Amygdala (tissue), 56 donors: ENCODE measurements at places on chromosomes 11 and 22.

DNA sequence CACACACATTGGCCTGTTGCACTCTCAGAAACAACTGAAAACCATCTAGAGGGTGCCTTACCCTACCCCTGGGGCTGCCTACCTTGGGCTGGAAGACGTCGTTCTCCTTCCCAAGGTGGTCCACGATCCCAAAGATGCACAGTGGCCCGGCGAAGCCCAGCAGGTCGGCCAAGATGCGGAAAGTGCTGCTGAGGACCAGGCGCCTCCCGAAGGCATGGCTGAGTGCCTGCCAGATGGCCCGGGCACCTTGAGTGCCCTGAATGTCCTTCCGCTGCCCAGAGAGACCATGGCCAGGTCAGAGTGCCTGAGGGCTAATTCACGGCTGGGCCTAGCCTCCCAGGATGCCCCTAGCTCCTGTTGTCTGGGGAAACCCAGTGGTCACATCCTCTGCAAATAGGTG is 16.2 kb downstream of the ABCC8 start:
- no peak for DNase-seq

GRCh38 chr22:36026741-36027140 is 1.9 kb downstream of the RBFOX2 start:
- no peak for DNase-seq

- DNase-seq, result peak; percentile 14
Measured at GRCh38 chr11:13114566-13115379, 105.7 kb downstream of the RASSF10 start.

DNA sequence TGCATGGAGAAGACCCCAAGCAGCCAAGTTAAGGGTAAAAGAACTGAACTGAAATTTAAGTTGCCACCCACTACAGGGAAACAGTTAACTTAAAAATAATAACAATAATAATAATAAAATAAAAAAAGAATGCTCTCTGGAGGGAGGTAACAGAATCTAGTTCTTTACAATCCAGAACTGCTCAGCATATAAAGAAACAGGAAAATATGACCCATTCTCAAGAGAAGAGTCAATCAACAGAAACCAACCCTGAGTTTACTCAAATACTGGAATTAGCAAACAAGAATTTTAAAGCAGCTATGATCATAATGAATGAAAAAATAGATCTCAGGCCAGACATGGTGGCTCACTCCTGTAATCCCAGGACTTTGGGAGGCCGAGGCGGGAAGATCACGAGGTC is 53.8 kb downstream of the DENND5A start:
- DNase-seq, result no peak

DNA sequence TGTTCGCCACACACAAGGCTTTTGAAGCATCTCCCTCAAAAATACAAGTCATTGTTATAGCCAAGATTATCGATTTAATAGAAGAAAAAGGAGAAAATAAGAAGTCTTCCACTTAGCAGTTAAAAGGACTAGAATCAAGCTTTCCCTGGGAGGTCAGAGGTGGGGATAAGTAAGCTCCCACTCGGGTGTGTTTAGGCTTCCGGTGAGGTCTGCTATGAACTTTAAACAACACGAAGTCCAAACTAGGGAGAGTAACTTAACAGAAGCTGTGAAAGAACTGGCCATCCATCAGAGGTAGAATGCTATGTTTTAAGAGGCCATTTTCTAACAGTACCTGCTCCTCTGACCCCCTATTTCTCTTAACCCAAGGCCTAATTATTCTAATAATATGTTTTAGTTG is 91.4 kb upstream of the APOA1 start:
- no peak for DNase-seq

GRCh38 chr11:79017811-79018210 is 423.0 kb downstream of the TENM4 start:
- DNase-seq, result no peak

DNA sequence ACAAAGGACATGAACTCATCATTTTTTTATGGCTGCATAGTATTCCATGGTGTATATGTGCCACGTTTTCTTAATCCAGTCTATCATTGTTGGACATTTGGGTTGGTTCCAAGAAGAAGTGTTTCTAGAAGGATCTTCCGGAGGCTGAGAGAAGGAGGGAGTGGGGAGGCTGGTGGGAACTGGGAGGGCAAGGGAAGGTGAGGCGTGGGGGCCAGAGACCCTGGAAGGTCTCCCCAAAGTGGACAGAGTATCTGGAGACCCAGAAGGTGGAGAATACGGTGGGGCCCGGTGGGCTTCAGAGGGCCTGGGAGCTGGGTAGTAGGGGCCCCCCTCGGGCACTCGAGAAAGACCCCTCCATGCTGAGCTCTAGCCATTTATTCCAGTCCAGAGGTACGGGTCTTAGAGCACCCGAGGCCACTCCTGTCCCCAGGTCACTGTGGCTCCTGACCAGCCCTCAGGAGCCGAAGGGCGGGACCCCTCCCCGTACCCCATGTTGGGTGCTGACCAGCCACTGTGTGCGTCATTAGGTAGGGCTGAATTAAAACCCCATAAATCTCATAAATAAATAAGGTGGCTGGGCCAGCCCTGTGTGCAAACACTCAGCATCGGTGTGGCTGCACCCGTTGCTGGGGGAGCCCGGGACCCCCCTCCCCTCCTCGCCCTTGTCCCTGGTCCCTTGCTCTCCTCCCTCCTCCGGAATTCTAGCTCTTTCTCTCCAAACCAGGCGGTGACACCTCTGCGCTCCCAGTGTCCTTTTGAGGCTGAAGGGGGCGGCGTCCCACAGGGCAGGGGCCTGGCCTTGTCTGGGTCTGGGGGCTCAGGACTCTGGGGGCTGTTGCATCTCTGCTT is 38.8 kb upstream of the MUC5AC start:
- DNase-seq, result no peak

- DNase-seq, result no peak
Measured at GRCh38 chr11:13152736-13153541, 124.7 kb upstream of the BMAL1 start.

GRCh38 chr22:47808886-47809620 is 1046.6 kb downstream of the TBC1D22A start:
- no peak for DNase-seq

GRCh38 chr11:17774232-17775034 is 39.9 kb downstream of the KCNC1 start:
- DNase-seq, result no peak

DNA sequence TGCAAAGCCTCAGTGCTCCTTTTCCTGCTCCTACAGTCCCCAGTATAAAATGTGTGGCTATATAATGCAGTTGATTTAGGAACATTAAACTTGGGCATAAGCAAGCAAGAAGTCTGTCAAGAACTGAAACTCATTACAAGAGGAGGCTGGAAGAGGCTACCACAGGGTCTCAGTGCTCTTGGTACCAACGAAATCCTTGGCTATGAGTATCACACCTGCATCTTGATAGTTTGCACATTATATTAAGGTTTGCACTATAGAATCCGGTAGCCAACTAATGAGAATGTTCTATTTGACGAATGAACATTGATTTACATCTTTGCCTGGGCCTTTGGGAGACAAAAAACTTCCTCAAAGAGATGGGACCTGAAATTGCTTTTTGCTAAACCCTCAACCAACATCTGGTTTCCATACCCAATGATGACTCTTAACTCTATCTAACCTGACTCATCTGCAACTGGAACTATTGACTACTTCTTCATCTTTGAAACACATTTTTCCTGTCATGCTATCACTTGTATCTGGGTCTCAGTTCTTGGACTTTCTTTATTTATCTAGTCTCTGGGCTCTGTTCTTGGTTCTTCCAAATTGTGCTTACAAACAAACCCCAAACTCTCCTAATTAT is 207.2 kb upstream of the CTSC start:
- DNase-seq, result no peak
